ENCODE measurements at places on chromosomes 5 and 9.

DNA sequence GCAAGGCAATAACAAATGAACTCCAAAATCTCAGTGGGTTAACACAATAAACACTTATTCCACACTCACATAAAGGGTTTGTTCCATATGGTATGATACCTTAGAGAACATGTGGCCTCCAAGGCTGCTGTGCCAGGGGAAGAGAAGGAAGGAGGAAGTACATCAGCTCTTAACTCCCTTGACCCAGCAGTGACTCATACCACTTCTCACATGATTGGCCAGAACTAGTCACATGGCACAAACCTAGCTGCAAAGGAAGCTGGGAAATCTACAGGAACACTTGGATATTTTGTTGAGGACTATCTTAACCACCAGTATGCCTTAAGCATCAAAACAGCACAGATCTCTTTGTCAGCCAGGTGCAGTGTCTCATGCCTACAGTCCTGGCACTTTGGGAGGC, 99.3 kb downstream of the SLIT3 start:
- no peak for DNase-seq

- no peak for DNase-seq
Measured at GRCh38 chr9:34334337-34334824, 5.0 kb downstream of the NUDT2 start.

DNA sequence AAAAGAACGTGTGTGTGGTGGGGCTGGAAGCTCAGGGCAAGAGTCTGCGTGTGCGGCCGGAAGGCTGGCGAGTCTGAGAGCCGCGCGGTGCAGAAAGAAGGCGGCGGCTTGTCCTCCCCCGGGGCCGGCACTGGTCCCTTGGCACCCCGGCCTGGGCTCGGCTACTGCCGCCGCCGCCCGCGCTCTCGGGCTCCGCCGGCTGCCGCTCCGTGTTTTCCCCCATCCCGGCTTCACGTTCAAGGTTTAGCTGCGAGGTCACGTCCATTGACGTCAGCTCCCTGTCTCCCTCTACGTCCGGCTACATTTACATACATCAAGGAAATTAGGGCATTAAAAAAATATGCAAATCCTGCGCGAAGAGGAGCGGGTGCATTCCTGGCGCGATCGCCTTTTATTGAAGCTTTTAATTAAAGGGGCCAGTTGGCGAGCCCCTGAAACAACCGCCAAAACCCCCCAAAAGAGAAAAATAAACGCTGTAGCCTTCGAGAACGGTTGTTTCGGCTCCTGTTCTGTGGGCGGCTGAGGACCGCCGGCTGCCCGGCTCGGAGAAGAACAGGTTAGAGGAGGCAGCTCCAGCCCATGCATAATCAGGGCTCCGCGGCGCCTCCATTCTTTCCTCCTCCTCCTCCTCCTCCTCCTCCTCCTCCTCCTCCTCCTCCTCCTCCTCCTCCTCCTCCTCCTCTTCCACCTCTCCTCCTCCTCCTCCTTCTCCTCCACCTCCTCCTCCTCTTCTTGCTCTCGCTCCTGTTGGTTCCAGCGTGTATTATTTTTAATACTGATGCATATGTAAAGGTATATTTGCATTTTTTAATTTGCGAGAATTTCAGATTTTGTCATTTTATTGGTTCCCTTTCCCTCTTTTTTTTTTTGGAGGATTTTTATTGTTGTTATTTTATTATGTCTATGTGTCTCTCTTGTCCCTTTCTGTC, 207.0 kb downstream of the MEF2C start:
- DNase-seq = peak; percentile 23

- DNase-seq = peak; percentile 8
Measured at GRCh38 chr5:171580502-171581265, 161.2 kb downstream of the FGF18 start.

GRCh38 chr5:113293068-113293974, 141.5 kb downstream of the TSSK1B start:
- DNase-seq = no peak

DNA sequence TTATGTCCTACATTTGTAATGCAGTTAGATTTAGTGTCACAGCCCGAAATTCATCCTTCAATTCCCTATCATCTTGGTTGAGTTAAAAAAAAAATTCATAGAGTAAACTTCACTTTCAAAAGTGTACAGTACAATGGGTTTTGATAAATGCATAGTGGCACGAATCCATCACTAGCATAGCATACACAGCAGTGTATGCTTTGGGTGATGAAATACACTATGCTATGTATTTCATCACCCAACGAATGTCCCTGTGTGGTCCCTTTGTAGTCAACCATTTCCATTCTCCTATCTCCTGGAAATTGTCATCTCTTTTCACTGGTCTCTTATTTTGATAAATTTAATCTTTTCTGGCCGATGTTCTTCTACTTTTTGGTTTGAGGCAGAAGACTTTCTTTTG, 129.4 kb upstream of the BASP1 start:
- DNase-seq = no peak

- no peak for DNase-seq
Measured at GRCh38 chr5:6675784-6676491, 37.3 kb upstream of the TENT4A start.

- no peak for DNase-seq
Measured at GRCh38 chr5:53246042-53246836, 136.7 kb upstream of the MOCS2 start.

DNA sequence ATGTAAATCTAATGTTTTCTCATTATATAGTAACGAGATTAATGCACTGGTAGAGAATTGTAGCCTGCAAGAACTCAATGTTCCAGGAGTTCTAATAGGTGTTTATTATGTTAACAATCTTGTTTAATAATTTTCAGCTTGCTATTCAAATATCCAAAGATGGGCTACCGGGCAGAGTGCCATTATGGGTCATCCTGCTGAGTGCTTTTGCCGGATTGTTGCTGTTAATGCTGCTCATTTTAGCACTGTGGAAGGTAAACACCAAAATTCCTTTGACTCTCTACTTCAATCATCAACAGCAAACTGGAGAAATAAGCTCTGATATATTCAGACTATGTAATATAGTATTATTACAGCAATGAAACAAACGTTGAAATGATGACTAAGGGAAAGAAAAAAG, 41.9 kb upstream of the ITGA2 start:
- peak; percentile 55 for DNase-seq

DNA sequence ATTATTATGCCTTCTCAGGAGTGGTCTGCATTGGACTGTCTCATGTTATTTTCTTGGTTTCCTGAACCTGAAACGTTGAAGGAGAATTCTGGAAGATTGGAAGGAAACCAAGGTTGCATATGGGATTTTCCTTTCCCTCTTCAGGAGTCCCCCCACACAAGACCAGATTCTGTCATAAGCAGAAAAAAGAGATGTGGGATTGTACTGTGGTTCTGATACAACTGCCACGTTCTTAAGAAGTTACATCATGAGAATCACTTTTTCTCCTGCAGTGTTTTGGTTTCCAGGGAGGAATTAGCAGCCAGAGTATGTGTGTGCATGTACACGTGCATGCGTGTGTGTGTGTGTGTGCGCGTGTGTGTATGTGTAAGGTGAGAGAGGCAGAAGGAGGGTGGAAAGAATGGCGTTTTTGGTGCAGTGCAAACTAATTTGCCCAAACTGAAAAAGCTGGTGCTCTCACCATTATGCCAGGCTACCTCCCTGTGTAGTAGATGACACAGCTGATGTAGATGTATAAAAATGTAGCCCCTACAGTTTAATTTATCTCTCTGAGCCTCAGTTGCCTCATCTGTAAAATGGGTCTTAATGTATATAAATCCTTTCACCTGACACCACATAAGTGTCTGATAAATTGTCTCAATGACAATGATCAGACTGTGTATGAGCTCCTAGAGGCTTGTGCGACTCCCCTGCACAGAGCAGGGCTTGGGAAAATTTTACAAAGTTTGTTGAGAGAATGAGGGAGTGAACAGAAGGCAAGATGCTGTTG, 38.6 kb downstream of the RALGPS1 start:
- no peak for DNase-seq

DNA sequence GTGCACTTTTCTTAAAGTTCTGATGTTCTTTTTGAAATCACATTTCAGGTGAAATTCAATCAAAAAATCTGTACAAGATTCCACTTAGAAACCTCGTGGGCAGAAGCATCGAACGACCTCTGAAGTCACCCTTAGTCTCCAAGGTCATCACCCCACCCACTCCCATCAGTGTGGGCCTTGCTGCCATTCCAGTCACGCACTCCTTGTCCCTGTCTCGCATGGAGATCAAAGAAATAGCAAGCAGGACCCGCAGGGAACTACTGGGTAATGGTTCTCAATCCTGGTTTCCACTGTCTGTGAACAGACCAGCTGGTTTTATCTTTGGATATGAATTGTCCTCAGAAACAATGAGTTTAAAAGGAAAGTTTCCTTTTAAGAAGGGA, 8.1 kb upstream of the SLC2A8 start:
- no peak for DNase-seq

GRCh38 chr5:58918021-58918729, 335.3 kb downstream of the RAB3C start:
- DNase-seq = no peak

DNA sequence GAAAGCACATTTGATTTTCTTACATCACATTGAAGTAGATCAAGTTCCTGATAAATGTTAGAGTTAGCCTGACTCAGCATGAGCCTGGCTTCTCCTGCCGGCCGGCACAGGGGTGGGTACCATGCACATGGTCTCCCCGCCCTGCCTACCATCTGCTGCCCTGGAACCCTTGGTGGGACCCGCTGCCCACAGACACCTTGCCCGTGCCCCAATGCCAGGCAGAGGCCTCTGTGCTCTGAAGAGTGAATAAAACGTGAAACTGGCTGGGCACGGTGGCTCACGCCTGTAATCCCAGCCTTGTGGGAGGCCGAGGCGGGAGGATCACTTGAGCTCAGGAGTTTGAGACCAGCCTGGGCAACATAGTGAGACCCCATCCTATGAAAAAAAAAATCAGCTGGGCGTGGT, 17.3 kb downstream of the EXD3 start:
- DNase-seq = no peak

- DNase-seq = no peak
Measured at GRCh38 chr5:73437101-73437776, 11.3 kb downstream of the FOXD1 start.

DNA sequence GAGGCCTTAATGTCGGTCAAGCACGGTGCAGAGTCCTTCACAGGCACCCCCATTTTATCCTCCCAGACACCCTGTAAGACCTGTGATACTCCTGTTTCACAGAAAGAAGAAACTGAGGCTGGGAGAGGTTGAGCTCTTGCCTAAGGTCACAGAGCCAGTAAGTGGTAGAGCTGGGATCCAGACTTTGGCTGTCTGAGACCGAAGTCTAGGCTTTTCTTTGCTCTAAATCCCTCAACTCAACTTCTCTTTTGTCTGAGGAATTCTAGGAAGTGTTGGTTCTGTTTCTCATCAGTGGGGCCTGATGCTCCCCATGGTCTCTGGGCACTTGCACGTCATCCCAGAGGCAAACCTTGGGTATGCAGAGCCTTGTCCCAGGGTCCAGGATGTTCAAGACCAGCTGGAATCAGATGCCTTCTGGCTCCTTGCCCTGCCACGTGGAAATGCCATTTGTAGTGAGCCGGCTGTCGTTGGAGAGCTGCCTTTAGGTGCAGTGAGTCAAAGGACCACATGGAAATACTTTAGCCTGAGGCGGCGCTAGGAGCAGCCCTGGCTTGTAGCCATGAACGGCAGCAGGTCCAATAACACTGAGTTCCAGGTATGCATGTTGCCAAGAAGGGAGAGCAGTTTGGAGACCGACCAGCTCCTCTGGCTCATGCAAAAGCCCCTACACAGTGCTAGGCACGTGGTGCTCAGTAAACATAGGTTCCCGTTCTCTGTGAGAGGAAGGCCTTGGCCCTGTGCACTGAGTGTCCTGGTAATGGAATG, 9.2 kb downstream of the DCANP1 start:
- DNase-seq = no peak
